ENCODE measurements at places on chromosomes 13 and 19.

GRCh38 chr19:10682397-10683063 lies 18.7 kb upstream of the QTRT1 start:
- no peak for DNase-seq

DNA sequence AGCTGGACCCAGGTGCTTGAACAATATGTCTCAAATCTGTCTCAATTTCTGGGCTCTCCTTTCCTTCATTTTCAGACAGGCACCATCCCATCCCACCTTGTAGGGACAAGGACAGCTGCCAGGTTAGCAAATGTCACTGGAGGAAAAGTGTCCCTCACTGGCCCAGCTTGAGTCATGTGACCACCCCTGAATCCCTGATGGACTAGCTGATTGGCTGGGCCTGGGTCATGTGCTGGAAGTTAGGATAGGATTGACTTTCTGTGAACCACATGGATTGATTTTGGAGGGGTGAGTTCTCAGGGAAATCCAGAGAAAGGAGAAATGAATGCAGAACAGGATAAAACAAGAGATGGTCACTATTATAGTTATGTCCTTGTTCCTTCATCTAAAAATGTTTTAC lies 28.2 kb upstream of the FXYD3 start:
- DNase-seq: no peak

DNA sequence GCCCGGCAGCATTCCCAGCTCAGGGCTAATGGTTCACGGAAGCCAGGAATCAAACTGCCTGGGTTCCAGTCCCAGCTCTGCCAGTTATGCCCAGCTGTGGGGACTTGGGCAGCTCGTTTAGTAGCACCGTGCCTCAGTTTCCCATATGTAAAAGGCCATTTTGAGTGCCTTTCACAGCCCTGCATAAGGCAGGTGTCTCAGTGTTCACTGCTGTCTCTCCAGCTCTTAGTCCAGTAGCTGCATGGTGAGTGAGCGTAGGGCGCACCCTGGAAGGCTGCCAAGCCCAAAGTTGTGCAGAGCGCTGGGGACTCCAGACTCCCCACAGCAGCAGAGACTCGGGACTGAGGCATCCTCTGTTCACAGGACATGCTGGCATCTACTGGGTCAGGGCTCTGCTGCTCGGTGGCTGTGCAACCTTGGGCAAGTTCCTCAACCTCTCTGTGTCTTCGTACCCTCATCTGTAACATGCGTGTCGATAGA lies 5.5 kb downstream of the RPL28 start:
- DNase-seq: no peak

DNA sequence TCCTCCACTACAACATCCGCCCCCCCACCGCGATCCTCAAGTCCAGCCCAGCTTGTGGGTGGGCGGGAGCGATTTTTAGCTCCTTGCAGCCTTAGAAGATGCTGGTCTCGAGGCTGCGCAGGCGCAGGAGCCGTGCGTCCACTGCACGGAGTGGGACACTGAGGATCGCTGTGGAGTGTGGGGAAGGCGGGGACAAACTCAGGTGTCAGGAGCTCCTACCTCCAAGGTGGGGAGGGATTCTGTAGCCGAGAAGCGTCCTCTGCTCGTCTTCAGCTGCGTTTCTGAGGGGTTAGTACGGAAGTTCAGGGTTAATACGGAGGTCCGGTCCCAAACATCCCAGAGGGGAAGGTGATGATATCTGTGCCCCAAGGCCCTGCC lies at the start of gene RTBDN:
RTBDN (minus strand) TSS at position 14 of the 378 bp plus-strand sequence. CDS start 4,600 bp downstream, outside the sequence.
- DNase-seq: no peak

DNA sequence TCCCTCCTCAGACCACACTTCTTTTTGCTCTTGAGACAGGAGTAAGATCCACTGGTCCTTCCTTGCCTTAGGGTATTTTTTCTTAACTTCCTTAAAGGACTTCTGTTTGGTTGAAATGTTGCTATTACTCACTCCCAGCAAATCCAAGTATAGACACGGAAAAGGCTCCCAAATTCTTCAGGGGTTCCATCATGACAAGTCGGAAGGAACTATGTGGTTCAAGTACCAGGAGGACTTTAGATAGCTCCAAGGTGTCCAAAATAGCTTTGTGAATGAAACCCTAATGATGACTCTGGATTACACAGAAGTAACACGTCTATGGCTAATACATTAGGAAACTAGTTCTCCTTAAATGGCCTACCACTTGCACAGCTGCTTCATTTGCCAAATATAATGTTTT lies 238.7 kb downstream of the KCTD12 start:
- DNase-seq: no peak

- no peak for DNase-seq
Measured at GRCh38 chr19:40398417-40399131, 8.6 kb upstream of the HIPK4 start.

DNA sequence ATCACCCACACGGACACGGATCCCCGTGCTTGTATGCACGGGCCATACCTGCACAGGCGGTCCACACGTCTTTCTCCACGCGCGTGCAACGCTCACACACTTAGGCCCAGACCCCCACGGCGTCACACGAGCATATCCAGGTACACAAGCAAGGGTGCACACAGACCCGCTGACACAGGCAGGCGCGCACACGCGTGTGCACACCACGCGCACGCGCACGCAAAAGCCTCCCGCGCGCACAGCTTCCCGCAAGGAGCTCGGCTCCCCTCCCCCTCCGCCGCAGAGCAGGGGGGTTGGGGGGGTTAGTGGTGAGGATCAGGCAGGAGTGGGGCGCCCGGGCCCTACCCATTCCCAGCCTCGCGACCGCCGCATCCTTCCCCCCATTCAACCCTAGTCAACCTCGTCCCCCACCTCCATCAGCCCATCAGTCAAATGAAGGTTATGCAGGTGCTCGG lies 407 bp downstream of the RAB3A start:
- DNase-seq: peak; percentile 52

- DNase-seq: no peak
Measured at GRCh38 chr13:98476538-98476966, 100.4 kb downstream of the STK24 start.

DNA sequence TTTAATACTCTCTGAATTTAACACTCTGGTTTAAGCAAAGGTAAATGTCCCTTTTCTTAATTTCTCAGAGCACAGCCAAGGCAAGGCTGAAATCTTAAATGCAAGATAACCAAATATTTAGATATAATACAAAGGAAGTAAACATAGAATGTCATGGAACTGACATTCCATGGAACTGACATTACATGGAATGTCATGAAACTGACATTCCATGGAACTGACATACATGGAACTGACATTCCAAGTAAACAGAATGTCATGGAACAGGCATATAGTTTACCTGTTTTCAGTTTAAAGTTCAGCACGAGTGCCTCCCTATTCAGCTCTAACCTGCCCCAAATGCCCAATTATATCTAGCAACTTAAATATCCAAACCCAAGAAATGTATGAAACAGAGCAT lies 21.8 kb downstream of the FGF14 start:
- no peak for DNase-seq

DNA sequence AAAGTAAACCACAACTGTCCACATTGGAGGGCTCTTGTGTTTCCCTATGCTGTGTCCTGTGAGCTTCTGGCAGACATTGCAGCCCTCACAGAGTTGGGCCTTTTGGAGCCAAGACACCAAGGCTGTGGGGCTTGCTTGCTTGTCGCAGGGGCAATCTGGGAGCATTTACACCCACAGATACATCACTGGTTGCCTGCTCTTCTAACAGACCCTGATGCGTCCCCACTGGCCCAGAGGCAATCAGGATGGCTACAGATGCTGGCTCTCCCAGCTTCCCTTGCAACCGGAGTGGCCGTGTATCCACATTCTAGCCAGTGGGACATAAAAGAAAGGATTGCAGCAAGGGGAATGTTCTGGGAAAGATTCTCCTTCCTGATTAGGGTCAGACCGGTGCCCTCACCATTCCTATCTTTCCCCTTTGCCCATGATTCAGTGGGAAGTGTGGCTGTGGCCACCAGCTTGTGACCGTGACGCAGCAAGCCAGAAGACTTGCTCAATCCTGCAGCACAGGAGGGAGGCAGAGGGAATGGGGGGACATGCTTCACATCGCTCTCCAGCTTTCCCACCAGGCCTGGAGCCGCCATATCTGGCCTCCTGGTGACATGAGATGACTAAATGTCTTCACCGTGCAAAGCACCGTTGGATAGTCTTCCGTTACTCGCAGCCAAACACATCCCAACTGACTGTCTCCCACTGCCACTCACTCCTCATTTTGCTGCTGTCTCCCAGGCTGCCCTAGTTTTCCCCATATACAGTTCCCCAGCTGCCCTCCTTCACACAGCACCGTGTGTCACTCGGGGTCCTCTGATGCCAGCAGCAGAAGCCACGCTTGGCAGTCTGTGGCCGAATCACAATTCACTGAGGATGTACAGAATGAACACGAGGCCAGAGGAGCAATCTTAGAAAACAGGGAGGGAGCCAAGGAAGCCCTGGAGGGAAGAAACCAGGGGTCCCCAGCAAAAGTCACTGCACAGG lies 151.0 kb downstream of the DPF1 start:
- no peak for DNase-seq

DNA sequence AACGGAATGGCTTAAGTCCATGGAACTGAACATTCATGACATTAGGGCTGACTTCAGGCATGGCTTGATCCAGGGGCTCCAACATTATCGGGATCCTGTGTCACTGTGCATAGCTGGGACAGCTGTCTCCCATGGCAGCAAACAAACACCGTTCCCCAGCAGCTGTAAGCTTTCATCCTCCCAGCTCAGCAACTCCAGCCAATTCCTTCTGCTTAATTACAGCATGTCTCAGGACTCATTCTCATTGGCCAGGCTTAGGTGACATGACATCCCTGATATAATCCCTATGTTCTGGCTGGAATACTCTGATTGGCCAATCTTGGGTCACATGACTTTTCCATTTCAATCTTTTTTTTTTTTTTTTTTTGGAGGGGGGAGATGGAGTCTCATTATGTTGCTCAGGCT lies 10.9 kb upstream of the TLE5 start:
- no peak for DNase-seq

GRCh38 chr13:40316301-40316700 lies 350.1 kb downstream of the FOXO1 start:
- no peak for DNase-seq

- no peak for DNase-seq
Measured at GRCh38 chr13:71587817-71588216, 279.2 kb downstream of the DACH1 start.

- DNase-seq: no peak
Measured at GRCh38 chr13:28655561-28655960, 3.4 kb upstream of the POMP start.

DNA sequence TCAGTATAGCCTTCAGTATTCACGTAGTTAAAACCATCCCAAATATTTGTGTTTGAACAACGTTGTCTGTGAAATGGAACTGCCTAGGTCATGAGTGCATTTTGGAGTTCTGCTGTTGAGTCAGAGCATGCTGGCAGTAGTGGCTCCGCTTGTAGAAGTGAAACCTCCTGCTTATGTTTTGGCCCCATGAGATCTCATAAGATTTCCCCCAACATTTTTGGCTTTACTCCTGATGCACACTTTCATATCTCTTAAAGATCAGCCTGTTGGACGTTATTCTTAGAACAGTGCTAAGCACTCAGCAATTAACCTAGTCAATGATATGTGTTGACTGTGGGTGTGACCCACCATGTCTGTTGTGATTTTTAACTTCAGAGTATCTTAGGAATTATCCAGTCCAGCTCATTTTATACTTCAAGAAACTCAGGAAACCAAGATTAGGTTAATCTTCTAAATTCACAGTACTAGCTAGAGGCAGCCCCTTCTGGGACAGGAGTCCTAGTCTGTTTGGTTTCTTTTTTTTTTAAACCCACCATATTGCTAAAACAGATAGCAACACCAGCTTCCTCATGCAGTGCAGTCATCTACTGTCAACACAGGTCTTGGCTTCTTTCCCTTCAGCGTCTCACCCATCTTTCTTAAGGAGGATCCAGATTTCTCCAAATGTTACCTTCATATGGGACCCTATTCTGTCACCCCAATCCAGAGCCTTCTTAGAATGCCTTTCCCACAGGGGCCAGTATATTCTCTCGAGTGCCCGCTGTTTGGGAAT lies 26.2 kb downstream of the RAP2A start:
- DNase-seq: no peak

DNA sequence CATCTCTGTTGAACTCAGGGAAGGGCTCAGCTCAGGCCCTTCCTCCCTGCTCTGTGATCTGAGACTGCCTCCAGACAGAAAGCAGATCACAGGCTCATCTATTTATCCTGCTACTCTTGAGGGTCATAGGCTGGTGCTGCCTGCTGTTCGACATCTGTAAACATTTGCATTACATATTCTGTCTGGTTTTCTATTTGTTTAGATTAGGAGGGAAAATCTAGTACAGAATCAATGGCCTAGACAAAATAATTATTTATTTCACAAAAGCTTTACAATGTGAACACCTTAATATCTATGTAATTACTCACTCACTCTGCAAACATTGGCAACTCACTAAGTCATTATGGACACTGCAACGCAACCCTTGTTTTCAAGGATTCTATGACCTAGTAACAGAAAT lies 43.0 kb downstream of the CEP89 start:
- no peak for DNase-seq

DNA sequence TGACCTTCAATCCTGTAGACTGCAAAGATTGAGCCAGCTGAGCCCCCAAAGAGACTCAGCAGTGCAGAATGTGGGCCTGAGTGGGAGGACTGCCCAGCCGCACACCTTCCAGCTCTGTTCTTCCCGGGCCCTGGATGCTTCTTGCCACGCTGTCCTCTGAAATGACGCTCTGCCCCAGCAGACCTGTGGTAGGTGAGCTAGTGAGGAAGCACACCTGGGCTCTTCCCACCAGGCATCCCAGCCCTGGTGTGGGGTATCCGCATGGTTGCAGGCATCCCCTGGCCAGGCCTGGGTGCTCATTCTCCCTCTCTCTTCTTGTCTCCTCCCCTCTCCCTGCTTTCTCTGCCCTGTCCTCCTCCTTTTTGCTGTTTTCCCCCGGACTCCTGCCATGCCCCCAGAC lies 9.8 kb upstream of the MZF1 start:
- DNase-seq: no peak

- DNase-seq: no peak
Measured at GRCh38 chr13:71866335-71867130, 471 bp downstream of the DACH1 start.

DNA sequence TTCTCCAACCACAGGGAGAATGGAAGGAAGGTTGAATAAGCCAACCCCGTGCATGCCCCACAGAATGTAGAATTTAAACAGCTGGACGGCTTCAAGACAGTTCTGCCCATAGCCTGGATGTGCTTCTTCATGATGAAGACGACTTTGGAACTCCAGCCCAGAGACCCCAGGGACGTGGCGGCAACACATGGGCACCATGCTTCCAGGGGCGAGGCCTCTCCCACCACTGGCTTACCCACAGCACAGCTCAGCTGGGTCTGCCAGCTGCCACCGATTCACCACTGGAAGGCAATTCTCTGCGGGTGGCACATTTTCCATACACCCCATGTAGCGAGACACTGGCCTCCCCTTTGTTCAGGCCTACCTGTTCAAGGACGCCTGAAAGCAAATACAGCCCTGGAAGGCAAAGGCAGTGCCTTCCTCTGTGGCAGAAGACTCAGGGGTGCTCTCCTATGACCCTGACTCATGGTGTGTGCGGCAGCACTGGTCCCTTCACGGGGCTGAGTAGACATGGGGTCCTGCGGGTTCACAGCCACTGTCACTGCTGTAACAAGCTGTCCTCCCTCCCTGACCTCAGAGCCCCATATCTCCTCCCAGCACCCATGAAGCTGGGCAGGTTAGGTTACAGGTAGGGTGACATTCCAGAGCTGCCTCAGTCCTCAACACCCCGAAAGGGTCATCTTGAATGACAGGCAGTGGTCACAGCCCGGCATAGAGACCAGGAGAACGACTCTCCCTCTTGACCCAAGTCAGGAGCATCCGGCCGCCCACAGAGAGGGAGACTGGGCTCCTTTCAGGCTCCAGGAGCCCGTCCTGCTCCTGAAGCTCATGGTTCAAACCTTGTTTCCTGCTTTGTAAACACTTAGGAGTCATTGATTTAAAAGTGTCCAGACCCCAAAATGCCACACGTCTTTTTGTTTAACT lies 72.7 kb downstream of the SPACA7 start:
- no peak for DNase-seq

- DNase-seq: no peak
Measured at GRCh38 chr13:101612735-101613134, 160.3 kb downstream of the ITGBL1 start.
